Gastrocnemius medialis (tissue), 4 donors: ENCODE measurements at places on chromosomes 13 and 19. TPM values are rescaled to one million over a fixed set of nuclear protein-coding genes. Genes with fewer than 3 reads are reported as not detected.

- no peak for DNase-seq
Observed at GRCh38 chr19:24004166-24004565, 82.8 kb upstream of the ZNF254 start.

GRCh38 chr19:43438291-43439031 is 23.8 kb downstream of the TEX101 start:
- no peak for DNase-seq

DNA sequence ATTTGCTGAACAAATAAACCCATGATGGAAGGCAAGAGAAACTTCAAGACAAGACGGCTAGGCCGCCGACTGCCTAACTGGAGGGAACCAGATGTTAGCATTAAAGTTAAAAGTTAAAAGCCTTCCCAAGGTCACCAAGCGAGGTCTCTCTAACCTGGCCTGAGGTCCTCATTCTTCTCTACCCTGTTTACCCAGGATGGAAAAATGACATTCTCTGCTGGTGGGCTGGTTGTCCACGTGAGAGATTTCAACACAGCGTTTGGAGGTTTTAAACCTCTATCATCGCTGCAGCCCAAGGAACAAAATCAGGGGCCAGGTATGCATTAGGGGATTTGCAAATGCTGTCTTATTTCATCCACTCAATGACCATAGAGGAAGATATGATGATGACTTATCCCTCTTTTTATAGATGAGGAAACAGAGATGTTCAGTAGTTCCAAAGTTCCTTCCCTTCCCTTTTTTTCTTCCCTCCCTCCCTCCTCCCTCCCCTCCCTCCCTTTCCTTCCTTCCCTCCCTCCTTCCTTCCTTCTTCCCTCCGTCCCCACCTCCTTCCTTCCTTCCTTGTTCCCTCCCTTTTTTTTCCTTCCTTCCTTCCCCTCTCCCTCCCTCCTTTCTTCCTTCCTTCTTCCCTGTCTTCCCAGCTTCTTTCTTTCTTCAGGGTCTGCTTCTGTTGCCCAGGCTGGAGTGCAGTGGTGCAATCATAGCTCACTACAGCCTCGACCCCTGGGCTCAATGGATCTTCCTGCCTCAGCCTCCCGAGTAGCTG is 79.7 kb downstream of the INSR start:
- no peak for DNase-seq

DNA sequence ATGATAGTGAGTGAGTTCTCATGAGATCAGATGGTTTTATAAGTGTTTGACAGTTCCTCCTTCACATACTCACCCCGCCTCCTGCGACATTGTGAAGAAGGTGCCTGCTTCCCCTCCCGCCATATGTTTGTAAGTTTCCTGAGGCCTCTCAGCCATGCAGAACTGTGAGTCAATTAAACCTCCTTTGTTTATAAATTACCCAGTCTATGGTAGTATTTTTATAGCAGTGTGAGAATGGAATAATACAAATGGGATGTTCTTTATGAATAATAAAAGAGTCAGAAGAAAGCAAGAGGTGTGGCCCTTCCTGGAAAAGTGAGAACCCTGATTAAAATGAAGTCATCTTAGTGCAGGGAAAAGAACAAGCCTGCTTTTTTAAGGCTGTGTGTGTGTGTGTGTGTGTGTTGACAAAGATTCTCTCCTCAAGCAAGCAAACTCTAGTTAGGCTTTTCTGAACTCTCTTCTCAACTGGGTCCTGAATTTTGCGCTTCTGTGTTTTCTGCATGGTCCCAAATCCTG is 18.8 kb upstream of the ARGLU1 start:
- DNase-seq: no peak

- DNase-seq: no peak
Observed at GRCh38 chr19:56841193-56841543, 642 bp upstream of the PEG3 start.

- DNase-seq: peak; percentile 2
Observed at GRCh38 chr19:47573071-47574026, at the start of gene ZNF541. Gene ZNF541 (minus strand): TSS chr19:47573148. CDS start chr19:47555856, 17,292 bp downstream.

GRCh38 chr19:5132206-5132560 is 163.3 kb downstream of the KDM4B start:
- DNase-seq: no peak

DNA sequence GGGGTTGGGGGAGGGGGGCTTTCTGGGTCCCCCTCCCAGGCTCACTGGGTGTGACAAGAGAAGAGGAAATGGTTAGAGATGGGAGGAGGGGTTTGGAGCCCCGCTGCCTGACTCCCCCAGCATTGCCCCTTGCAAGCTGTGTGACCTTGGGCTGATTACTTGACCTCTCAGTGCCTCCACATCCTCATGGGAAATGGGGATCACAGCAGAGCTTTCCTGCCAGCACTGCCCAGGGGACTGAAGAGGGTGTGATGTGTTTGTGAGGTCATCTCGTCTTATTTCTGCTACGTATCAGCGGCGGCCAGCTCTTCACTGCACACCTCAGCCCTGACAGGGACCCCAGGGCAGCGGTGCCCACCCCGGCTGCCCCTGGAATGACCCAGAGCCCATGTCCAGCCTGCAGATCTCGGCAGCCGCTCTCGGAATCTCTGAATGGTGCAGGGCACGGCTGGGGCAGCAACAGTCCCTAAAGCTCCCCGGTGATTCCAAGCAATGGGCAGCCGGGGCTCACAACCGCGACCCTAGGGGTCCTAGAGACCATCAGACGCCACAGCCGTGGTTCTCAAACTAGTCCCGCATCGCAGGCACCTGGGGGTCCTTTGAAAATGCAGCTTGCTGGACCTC is 8.4 kb downstream of the PNMA8B start:
- no peak for DNase-seq

DNA sequence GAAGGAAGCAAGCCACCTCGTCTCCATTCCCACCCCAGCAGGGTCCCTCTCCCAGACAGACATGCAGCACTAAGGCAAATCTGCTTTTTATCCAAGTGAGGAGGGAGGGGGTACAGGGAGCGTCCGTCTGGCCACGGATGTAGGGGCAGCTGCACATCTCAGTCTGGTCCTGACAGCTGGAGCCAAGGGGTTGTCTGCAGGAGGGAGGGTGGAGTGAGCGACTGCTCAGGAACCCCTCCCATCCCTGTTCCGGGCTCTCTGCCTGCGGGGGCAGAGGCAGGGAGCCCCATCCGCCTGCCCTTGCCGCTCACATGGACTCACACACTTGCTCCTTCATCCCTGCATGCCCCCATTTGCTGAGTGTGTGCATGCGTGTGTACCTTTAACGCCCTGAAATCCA is 2.5 kb downstream of the TMEM190 start:
- no peak for DNase-seq

The LTBP4 gene
- 46.7 TPM for total RNA-seq

The POLR2E gene
- 229 TPM for total RNA-seq

The GRIN2D gene
- total RNA-seq: 0.27 TPM

The CRB3 gene
- total RNA-seq: not detected

The RUBCNL gene
- not detected for total RNA-seq

The ZNF135 gene
- 0.42 TPM for total RNA-seq
